ENCODE measurements at places on chromosomes 2 and 18. TPM values are rescaled to one million over a fixed set of nuclear protein-coding genes. Genes with fewer than 3 reads are reported as not detected.

The HOXD12 gene
- total RNA-seq, result not detected

The ASB1 gene
- total RNA-seq, result 18.9 TPM

The GALR1 gene
- total RNA-seq, result 0.74 TPM

The SOWAHC gene
- total RNA-seq, result 26.3 TPM

DNA sequence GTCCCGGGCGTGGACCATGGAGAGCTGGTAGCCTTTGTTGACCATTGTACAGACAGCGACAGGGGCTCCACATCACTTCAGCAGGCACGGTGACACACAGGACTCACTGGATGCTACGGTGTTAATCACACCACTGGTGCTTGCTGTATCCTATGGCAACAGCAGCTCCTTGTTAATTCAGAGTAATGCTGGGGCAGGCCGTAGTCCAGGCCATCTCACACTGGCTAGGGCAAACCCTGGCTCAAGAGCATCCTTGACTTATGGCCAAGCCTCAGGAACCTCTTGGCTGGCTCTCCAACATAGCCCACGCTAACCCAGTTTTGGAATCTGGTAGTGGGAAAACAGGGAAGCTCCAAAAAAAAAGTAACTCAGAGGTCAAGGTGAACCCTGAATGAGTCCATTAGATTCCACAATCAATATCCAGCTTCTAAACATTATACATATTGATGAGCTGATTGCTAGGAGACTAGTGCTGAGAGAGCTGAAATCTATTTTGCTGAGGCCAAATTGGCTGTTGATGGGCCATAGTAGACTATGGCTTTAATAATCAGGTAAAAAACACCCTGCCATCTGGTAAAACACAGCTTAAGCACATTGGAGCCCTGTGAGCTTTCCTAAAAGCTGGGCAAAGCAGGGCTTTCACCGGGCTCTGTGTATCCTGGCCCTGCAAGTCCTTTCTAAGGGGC is 253.6 kb downstream of the PRKCE start:
- DNase-seq, result no peak

DNA sequence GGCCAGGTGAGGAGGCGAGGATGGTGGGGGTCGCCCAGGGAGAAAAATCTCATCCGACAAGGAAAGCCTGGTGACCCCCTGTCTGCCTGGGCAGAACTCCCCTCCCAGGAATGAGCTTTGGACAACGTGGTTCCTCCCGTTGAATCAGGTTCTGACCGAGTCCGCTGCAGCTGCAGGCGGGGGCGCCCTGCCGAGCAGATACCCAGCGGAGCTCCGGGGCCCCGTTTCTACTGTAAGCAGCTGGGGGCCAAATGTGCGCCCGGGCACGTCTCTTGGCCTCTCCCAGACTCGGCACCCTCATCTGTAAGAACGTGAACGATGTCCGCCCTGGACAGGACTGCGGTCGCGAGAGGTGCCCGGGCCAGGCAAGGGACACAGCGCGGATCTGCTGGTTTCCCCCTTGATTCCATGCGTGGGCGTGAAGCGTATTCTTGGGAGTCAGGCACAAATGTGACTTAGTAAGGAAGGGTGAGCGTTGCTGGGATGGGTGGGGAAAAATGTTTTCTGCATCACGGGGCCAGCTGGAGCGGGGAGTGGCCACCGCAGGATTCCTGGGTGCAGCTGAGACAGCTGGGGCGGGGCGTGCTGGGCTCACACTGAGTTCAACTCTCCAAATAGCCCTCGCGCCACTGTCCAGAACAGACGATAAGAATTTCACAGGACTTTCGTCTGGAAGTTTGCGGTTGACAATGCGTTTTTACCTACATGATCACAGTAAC is 20.2 kb upstream of the TUBB6 start:
- peak; percentile 66 for DNase-seq

DNA sequence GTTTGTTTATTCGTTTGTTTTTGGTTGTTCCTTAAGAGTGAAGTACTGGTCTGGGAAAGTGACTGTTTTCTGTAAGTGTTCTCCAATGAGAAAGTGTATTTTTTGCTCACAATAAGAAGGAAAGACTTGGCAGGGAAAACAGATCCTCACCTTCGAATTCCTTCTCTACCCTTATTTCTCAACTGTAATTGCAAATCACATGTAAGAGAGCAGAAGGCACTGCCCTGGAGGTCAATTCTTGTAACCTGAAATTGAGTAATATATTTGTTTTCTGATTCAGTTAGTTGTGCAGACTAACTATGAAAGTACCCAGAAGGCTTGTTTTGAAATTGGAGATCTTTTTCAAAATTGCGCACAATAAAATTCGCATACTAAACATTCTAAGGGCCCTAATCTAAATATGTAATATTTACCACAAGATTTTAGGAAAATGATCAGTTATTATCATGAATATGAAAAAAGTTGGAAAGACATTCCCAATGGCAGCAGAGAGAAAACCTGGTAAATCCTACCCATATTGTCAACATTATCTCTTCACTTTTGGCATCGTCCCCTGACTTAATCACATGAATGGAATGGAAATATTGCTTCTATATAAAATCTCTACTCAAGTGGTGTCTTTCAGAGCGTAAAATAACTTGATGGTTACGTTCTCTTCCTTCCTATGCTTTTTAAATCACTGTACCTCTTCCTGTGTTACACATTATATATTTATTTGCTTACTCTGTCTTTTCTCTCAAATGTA is 24.1 kb downstream of the TFPI start:
- DNase-seq, result no peak

GRCh38 chr2:230166557-230167170 is 53.1 kb downstream of the SP110 start:
- no peak for DNase-seq

Measured in GM23338 (cell line).